ENCODE measurements at places on chromosomes 5 and 9. TPM values are rescaled to one million over a fixed set of nuclear protein-coding genes. Genes with fewer than 3 reads are reported as not detected.

The SLC34A3 gene
- total RNA-seq: not detected

The IL4 gene
- total RNA-seq: not detected

The SYK gene
- 15.2 TPM for total RNA-seq

The TTLL11 gene
- total RNA-seq: 3.0 TPM

The GBA2 gene
- total RNA-seq: 26.7 TPM

All from tracheal epithelial cell (primary cell).